Fibroblast of mammary gland (primary cell): ENCODE measurements at places on chromosomes 1 and 21.
A peak's percentile ranks its signal among the peaks of the same experiment; 100 is the strongest.

GRCh38 chr1:197868751-197869489 is 33.5 kb upstream of the C1orf53 start:
- DNase-seq, result peak; percentile 76

- DNase-seq, result no peak
Observed at GRCh38 chr1:109148987-109149561, 35.2 kb downstream of the ELAPOR1 start.

- peak; percentile 95 for DNase-seq
Observed at GRCh38 chr21:38310646-38311485, 54.1 kb downstream of the KCNJ15 start.

- DNase-seq, result peak; percentile 59
Observed at GRCh38 chr1:200660719-200661118, 9.0 kb downstream of the DDX59 start.

DNA sequence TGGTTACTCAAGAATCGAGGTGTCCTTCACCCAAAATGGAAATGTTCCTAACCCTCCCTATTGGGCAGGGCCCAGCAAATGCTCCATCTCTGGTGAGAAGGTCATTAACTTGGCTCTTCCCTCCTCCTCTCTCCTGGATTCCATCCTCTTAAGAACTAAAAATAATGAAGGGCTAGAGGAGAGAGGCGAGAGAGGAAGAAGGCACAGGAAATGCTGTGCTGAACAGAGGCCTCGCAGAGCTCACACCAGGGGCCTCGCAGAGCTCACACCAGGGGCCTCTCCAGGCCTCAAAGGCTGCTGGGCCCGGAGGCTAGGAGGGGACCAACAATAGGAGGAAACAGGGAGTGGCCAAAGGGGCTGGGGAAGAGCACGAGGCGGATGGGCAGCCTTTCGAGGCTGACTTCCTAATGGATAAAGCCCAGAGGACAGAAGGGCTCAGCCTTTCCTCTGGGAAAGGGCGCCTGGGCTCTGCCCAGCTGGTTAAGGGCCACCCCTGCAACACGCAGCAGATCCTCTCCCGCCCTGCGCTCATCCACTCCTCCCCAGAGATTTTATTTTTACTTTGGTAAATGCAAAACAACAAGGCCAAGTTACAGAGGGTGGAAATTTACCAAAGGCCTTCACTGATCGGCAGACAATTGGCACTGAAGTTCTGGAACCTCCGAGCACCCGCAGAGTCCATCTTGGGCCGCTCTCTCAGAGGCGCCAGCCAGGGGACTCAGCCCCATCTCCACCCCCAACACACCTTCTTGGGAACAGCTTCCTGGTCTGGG is 78.5 kb downstream of the ITPKB start:
- DNase-seq, result no peak

DNA sequence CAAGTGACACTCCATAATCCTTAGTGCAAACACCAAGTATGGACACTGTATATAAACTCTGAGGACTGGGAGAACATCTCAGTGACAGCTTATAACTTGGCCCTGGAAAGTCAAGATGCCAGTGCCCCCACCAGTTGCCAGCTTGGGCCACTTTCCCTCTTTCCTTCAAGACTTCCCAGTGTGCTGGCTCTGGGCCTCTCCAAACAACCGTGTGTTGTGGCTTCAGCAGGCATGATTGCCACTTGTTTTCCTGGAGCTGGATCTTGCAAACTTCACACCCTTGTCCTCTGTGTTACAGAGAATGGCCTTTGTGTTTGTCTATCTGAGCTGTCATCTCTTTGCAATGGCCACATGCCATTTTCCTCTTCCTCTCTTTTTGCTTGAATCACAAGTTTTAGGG is 37.0 kb downstream of the CCDC185 start:
- no peak for DNase-seq

DNA sequence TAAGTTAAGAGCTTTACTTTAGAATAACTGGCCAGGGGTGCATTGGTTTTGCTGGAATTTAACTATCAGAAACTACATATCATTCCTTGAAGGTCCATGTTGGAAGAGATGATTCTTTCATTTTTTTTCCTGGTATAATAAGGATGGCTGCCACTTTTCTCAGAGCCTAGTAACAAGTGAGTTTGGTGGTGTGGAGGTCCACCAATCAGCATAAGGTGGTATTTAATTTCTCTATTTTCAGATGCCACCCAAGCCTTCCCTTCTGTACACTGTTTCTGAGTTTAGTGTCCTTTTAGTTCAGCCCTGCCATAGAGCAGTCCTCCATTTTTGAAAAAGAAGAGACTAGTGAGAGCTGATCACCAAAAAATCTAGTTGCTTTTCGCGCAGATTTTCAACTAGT is 386.3 kb downstream of the USP25 start:
- DNase-seq, result no peak

GRCh38 chr1:210310562-210311153 is 18.0 kb upstream of the HHAT start:
- no peak for DNase-seq

GRCh38 chr1:244757091-244757939 is 78.1 kb upstream of the COX20 start:
- peak; percentile 70 for DNase-seq

DNA sequence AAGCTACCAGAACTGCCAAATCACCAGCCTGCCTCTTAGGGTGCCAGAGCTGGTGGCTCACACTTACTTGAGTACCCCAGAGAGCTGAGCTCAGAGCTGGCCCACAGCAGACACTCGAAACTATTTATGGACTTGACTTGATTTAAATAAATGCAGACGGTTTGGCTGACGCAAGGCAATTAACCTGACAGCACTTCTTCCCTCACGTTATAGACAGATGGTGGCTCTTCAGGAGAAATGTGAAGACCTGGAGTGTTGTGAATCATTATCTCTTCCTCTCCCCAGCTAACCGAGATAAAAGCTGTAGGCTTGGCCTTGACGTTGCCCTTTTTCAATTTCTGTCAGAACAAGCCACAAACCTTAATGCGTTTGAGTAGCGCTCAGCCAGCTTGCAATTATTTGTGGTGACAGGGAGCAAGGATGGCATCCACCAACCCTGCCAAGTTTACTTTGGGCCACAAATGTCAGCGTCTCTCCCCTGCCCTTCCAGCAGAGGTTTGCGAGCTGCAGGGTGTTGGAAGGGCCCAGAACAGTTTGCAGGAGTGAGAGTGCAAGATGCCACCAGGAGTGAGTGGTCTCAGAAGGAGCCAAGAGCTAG is 34.0 kb upstream of the BCAR3 start:
- no peak for DNase-seq

DNA sequence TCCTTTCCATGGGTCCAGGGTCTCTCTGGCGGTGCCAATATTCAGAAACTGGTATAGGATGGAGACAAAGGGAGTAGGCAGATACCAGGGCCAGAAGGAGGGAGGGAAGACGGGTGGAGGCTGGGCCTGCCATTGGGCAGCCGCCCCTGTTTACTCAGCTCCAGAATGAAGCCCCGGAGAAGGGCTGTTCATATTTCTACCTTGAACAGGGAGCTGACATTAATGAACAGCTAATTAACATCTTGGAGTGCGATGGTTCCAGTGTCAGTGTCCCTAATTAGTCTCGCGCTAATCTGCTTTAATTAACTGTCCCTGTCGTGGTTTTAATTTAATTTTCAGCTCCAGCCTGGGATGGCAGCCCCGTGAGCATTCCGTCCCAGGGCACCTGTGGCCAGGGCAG is 113.8 kb downstream of the EPHB2 start:
- DNase-seq, result no peak

- DNase-seq, result no peak
Observed at GRCh38 chr1:102800406-102800805, 307.9 kb downstream of the COL11A1 start.

DNA sequence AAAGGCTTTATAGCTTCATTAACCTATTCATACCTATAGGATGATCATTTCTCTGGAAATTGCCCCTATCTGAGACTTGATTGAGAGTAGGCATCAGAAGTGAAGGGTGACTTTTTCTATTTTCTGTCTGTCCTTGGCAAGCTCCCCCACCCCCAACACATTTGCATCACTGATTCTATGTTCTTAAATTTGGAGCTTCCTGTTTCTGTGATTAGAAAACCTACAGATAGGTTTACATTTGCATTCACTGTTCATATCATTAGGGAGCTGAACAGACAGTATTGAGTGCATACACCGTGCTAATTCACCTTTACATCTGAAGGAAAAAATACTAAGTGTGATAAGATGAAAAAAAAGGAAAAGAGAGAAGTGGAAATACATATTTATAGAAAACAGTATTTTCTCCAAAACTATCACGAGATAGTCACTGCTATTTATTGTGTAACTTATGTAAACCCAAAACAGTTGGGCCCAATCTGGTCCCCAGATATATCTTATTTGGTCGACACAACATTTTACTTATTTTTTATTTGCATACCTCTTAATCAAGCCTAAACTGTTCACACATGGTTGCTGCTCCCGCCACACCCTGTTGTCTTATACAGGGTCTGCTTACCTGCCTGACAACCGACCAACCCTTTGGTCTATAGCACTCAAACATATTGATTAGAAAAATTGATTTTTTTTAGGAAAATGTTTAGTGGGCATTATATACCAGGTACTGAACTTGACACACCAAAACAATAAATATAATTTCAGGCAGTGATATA is 218.8 kb downstream of the NTNG1 start:
- no peak for DNase-seq

DNA sequence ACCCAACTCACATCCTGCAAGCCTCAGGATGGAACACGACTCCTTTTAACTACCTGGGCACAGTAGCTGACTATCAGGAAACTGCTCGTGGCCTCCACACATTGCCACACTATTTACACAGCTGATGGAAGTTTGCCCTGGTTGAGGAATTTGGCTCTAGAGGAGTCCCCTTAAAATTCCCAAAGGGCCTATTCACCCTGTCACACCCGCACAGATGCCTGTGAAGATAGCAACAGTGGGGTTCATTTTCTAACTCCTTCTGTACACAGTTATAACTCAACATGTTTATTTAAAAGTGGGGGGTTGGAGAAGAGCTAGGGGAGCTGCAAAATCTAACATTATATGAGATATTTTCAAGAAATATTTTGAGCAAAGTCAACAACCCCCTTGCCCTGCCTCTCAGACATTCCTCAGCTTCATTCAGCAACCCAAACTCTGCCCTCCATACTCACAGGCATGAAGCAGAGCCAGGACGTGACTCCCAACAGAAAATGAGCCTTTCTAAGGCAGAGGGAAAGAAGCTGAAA is 35.8 kb upstream of the CCN1 start:
- DNase-seq, result peak; percentile 53

GRCh38 chr1:63668298-63668697 is 75.1 kb downstream of the PGM1 start:
- DNase-seq, result peak; percentile 63

DNA sequence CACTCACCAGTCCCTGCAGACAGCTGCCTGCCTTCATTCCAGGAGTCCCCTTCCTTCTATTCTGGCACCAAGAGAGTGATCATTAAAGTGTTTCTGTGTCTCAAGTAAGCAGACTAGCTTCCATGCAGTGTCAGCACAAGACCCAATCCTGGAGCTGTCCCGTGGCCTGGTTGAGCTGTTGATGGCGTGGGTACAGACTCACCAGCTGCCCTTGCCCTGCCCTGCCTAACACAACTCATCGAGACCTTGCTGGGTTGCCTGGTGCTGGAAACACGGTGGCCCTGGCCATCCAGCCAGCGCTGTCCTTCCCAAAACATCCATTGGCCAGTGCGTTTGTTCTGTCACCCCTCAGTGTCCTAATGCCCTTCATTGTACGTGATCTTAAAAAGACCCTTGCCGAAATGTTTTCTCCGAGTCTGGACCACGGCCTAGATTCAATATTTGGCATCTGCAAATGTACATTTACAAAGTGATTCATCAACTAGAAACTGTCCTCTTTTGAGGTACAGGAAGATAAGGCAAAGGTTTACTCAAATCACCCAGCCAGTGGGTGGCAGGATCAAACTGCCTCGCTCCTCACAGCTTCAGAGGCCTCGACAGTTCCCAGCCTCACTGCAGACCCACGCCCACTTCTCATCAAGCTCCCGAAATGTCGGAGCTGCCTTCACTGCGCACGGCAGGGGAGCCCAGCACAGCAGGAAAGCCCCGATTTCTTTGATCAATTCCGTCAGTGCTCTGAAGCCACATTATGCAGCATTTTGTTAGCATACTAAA is 494.2 kb downstream of the KIF26B start:
- DNase-seq, result no peak

- DNase-seq, result no peak
Observed at GRCh38 chr1:36864182-36864822, 170.0 kb downstream of the GRIK3 start.

DNA sequence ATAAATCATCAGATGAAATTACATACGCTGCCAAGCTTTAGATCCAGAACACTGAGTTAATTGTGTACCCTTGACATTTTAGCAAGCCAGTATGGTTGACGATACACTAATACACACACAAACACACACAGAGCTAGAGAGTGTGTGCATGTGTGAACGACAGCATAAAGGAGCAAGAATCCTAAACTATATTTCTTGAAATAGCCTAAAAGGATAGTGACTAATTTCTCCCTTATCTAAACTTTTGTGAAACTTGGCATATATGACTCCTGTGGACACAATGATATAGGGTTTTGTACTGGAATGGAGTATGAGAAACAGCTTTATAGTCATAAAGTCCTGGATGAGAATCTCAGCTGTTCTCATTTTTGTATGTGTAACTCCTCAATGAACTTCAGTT is 65.1 kb upstream of the DMRTA2 start:
- DNase-seq, result no peak

GRCh38 chr1:192171123-192171522 is 12.9 kb downstream of the RGS18 start:
- no peak for DNase-seq

DNA sequence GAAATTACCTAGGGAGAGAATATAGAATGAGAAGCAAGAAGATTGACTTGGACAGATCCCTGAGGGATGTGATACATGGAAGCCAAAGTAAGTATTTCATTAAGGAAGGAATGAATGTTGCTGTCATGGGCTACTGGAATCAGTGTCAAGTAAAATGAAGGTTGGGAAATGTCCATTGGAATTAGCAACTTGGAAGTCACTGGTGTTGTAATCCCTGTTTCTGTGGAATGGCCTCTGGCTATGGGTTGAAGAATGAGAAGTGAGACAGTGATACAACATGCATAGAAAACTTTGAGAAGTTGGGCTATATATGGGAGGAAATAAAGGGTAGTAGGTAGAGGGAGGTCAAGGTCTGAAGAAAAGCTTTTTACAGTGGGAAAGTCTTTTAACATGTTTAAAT is 54.7 kb downstream of the CCDC18 start:
- DNase-seq, result no peak

DNA sequence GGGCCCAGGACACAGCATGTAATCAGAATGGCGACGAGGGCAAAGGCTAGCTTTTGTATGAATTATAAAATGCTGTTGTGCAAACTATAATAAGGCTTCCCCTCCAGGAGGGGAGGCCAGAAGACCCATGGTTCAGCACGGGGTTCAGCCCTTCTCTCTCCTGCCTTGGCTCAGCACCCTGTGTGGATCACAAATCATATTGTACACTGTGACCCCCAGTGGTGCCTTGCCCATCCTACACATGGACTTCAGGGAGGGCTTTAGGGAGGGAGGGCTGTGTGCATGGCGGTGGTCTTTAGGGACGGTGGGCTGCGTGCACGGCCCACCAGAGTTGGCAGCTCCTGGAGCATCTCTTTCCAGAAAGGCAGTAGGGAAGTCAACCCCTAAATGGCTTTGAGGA is 120.8 kb upstream of the TNR start:
- DNase-seq, result no peak

GRCh38 chr1:172137703-172138454 is 282.6 kb upstream of the C1orf105 start:
- no peak for DNase-seq

- no peak for DNase-seq
Observed at GRCh38 chr1:157678721-157679120, 21.8 kb downstream of the FCRL3 start.
